ENCODE measurements at places on chromosomes 2 and 18. TPM values are rescaled to one million over a fixed set of nuclear protein-coding genes. Genes with fewer than 3 reads are reported as not detected.
A peak's percentile ranks its signal among the peaks of the same experiment; 100 is the strongest.

DNA sequence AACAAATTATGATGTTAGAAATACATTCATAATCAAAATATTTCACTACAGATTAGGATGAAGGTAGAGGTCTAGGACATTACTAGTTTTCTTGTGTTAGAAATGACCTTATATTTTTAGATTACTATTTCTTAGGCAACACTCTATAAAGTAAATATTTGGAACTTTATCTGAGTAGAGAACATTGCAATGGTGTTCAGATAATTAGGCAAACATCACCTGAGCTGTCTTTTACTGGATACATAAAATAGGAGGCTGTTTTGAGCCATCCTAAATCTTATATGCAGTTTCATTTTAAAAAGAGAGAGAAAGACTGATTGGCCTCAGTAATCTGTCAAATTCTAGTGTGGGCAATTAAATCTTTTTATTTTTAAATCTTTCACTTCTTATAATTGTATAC lies 304.6 kb downstream of the ARHGAP15 start:
- H3K36me3 ChIP-seq, result no peaks in the 10 kb centered on the region
- H3K4me3 ChIP-seq, result no peak overlapping the region
- DNase-seq, result no peak
- peaks cover 27% of the 10 kb centered on the region for H3K4me1 ChIP-seq

DNA sequence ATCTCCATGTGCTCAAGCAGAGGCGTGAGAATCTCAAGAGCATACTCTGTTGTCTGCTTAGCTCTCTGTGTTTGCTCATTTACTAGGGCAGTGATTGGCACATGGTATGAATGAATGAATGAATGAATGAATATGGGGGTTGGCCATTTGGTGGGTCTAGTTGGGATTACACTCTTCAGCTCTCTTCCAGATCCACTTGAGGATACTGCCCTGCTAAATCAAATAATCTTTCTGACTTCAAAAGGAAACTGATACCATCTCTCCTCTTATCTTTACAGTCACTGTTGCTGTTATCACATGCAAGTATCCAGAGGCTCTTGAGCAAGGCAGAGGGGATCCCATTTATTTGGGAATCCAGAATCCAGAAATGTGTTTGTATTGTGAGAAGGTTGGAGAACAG lies 1.9 kb downstream of the IL36G start:
- H3K27me3 ChIP-seq, result no peaks in the 10 kb centered on the region
- no peak overlapping the region for H3K27ac ChIP-seq
- no peak for DNase-seq
- H3K4me3 ChIP-seq, result no peak overlapping the region

GRCh38 chr18:7950380-7951136 lies 383.4 kb downstream of the PTPRM start:
- no peaks in the 10 kb centered on the region for H3K27me3 ChIP-seq
- DNase-seq, result no peak
- no peaks in the 10 kb centered on the region for H3K4me1 ChIP-seq
- H3K27ac ChIP-seq, result no peak overlapping the region
- H3K4me3 ChIP-seq, result no peak overlapping the region

DNA sequence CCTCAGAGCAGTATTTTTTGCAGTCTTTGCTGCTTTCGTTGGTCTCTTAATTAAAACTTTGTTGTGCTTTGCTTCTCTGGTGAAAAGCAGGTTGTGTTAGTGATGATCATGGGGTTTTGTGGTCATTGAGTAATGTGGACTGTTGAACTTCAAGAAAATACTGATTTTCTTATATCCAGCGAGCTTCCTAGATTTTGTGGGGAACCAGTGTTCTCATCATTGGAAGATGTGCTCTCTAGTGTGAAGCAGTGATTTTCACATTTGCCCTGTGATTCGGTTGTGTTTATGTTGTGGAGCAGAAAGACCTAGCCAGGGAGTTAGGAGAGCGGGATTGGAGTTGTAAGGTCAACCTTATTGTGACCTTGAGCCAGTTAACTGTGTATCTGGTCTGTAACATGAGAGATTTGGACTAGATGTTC lies 12.4 kb downstream of the ASAP2 start:
- H3K36me3 ChIP-seq, result no peaks in the 10 kb centered on the region
- no peak overlapping the region for H3K27ac ChIP-seq
- no peak for DNase-seq
- H3K27me3 ChIP-seq, result no peaks in the 10 kb centered on the region

GRCh38 chr2:8790739-8791162 lies 46.7 kb downstream of the KIDINS220 start:
- H3K4me3 ChIP-seq, result no peak overlapping the region
- H3K27me3 ChIP-seq, result no peaks in the 10 kb centered on the region
- H3K4me1 ChIP-seq, result no peaks in the 10 kb centered on the region
- H3K27ac ChIP-seq, result no peak overlapping the region

DNA sequence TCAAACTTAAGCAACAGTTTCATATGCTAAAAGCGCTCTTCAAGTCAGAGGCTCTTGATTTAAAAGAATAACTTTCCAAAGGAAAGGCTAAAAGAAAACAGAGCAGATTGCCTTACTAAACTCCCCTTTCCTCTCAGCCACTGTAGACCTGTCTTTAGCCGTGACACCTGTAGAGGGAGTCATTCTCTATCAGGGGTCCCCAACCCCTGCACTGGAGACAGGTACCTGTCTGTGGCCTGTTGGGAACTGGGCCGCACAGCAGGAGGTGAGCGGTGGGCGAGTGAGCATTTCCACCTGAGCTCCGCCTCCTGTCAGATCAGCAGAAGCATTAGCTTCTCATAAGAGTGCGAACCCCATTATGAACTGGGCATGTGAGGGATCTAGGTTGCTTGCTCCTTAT lies 9.6 kb downstream of the SLC14A1 start:
- no peaks in the 10 kb centered on the region for H3K4me1 ChIP-seq
- no peaks in the 10 kb centered on the region for H3K27me3 ChIP-seq
- DNase-seq, result no peak

DNA sequence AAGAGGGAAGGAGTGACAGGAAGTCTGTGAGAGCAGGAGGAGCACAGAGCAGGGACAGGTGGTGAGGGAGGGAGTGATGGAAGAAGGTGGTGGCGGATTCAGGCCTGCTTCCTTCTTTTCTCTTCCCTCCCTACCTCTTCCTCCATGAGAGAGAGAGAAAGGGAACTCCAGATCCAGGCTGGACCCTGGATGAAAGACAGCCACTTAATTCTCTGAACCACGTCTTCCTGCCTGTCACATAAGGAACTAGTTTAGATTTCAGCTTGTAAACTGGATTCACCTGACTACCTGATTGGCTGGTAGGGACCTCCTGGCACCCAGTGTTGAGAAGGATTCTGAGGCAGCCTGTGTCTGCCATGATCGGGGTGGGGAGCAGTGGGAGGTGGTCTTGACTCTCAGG lies 48.9 kb downstream of the PAX8 start:
- no peaks in the 10 kb centered on the region for H3K27me3 ChIP-seq
- H3K4me3 ChIP-seq, result no peak overlapping the region
- peaks cover 5% of the 10 kb centered on the region for H3K4me1 ChIP-seq
- DNase-seq, result no peak

- H3K4me3 ChIP-seq, result no peak overlapping the region
- DNase-seq, result no peak
- no peaks in the 10 kb centered on the region for H3K4me1 ChIP-seq
- no peaks in the 10 kb centered on the region for H3K27me3 ChIP-seq
Observed at GRCh38 chr18:54712758-54713157, 115.5 kb upstream of the RAB27B start.

DNA sequence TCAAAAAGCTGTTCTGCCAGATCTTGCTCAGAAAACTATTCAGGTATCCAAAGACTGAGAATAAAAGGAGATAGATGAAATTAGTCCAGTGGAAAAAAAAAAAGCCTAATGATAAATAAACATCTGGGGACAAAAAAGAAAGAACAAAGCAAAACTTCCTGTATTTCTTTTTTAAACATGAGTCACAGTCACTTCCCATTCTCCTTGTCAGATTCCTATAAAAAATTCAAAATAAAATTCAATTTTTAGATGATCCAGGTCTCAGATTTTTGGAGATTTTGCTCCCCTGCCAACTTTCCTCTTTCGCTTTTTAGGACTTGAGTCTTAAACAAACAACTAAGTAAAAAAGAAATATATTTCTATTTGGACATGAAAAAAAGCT lies 127.4 kb downstream of the MEIS1 start:
- no peak overlapping the region for H3K27ac ChIP-seq
- no peaks in the 10 kb centered on the region for H3K27me3 ChIP-seq
- H3K36me3 ChIP-seq, result no peaks in the 10 kb centered on the region
- H3K4me3 ChIP-seq, result no peak overlapping the region
- H3K4me1 ChIP-seq, result peaks cover 15% of the 10 kb centered on the region

GRCh38 chr2:18987592-18988073 lies 370.8 kb downstream of the OSR1 start:
- no peaks in the 10 kb centered on the region for H3K36me3 ChIP-seq
- peak; percentile 29 for DNase-seq
- H3K4me1 ChIP-seq, result no peaks in the 10 kb centered on the region
- no peak overlapping the region for H3K27ac ChIP-seq
- H3K27me3 ChIP-seq, result no peaks in the 10 kb centered on the region

FSIP2 gene
- 1.1 TPM for total RNA-seq

RFTN2 gene
- 2.1 TPM for total RNA-seq

SMC6 gene
- total RNA-seq, result 4.9 TPM

IL36RN gene
- not detected for total RNA-seq

LRRFIP1 gene
- 29.7 TPM for total RNA-seq
